Inflammatory macrophage (primary cell): ENCODE measurements at places on chromosomes 2 and 18.
A peak's percentile ranks its signal among the peaks of the same experiment; 100 is the strongest.

DNA sequence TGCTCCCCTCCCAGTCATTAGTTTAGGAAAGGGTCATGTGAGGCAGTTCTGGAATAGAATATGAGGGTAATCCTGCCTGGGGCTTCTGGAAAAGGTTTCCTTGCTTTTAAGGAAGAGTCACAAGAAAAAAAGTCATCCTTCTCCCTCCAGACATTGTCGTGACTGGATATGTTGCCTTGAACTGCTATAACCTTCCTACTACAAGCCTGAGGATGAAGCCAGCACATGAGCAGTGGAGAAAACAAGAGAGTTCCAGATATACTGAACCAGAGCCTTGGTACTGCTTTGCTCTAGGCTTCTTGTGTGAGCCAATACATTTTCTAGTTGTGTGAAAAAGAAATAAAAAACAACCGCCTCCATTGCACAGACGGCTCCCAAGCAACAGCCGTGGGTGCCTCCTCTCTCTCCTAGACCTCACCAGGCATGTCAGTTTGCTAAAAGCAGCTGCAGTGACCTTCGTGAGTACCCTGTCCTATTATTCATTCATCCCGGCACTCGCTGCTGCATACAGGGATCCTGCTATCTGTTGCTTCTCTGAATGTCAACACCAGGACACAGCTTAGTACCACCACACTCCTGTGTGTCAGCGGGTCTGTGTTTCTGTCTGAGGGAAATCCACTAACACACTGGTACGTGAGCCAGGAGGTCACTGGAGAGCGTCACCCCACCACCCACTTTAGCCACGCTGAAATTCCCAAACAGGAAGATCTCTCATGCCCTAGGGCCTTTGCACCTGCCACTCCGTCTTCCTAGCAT, 186.7 kb downstream of the KLHL29 start:
- no peak for DNase-seq

DNA sequence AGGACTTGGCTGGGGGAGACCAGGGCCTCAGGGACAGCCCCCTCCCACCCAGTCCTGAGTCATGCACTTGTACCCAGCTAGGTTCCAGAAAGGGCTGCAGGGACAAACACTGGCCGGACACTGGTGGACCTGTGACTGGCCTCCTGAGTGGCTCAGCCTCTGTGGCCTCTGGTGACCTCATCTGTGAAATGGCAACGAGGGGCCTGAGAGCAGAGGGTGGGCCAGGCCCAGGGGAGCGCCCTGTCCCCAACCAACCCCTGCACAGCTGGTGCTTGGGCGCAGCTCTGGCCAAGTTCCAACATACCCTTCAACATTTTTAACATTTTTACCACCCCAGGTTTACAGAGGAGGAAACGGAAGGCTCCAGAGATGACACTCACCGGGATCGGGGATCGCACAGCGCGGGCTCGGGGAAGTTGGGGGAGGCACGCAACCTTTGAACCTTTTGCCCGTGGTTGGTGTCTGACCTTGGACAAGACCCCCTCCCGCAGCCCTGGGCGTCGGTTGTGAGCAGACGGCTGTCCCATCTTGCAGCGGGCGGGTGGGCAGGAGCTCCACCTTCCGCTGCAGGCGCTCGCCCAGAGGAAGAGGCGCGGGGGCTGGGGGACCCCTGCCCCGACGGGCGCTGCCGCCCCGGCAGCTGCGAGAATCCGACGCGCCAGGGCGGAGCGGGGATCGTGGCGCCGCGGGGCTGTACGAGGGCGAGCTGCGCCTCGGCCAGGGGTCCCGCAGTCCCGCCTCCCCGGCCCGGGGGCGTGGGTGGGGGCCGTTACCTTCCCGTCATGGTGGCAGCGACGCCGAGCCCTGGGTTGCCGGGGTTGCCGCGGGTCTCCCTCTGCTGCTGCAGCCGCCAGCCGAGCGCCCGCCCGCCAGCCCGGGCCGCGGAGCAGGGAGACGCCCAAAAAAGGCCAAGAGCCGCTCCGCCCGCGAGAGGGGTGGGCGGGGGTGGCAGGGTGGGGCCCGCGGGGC, 805 bp downstream of the LIMS2 start:
- DNase-seq: no peak

DNA sequence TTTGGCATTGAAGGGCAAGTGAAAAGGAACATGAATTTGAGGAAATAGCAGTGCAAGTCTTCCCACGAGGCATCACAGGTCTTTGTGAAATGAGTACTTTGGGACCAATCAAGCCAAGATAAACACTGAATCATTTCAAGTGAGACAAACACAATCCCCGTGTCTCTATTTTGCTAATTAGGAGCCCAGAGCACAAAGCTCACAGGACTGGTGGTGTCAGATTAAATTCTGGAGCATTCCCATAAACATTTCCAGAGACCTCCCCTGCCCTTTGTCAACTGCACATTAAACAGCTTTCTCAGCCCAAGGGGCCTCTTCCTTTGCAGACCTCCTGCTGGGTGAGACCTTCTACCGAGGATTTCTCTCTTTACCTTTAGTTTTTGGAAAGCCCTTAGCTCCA, 50.7 kb downstream of the DAPL1 start:
- DNase-seq: peak; percentile 14

DNA sequence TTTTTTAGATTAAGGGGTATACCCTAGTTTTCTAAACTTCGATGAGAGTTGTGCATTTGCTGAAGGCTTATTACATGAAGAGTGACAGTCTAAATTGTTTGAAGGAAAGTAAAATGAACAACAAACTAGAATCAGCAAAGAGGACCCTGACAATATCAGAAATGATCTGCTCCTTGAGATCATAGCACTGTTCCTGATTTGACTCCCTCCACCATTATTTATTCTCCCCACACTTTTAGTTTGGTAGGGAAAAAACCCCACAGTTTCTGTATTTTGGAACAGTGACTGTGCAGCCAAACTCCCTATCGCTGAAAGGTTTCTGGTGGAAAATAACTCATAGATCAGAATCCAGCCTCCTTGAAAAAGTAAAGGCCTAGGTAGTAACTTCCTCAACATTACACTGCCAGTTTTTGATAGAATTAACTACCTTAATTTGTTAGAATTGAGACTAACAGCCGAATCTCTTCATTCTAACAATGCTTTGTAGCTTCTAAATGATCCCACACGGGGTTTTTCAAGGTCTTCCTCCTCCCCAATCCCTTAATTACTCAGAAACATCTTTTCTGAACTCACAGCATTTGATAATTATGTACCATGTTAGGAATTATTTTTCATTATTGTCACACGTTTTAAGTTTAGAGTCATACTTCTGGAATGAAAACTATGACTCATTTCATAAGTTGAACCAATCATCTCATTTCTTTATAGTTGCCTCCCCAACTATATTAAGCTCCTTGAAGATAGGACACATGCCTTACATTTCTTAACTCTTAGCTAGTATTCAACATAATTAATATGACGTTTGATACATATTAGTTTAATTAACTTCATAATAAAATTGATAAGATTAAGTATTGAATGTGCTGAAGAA, 2.9 kb downstream of the MYL12A start:
- no peak for DNase-seq
